ENCODE measurements at places on chromosomes 5 and 9. TPM values are rescaled to one million over a fixed set of nuclear protein-coding genes. Genes with fewer than 3 reads are reported as not detected.

- peak; percentile 69 for DNase-seq
Measured at GRCh38 chr9:134629586-134630392, 11.8 kb upstream of the COL5A1 start.

Gene CDKN2B
- total RNA-seq = 50.7 TPM

Gene PCDHGA8
- total RNA-seq = 3.5 TPM

Gene SLC6A3
- not detected for total RNA-seq

GRCh38 chr5:127280491-127281220 lies 9.9 kb upstream of the MEGF10 start:
- no peak for DNase-seq

DNA sequence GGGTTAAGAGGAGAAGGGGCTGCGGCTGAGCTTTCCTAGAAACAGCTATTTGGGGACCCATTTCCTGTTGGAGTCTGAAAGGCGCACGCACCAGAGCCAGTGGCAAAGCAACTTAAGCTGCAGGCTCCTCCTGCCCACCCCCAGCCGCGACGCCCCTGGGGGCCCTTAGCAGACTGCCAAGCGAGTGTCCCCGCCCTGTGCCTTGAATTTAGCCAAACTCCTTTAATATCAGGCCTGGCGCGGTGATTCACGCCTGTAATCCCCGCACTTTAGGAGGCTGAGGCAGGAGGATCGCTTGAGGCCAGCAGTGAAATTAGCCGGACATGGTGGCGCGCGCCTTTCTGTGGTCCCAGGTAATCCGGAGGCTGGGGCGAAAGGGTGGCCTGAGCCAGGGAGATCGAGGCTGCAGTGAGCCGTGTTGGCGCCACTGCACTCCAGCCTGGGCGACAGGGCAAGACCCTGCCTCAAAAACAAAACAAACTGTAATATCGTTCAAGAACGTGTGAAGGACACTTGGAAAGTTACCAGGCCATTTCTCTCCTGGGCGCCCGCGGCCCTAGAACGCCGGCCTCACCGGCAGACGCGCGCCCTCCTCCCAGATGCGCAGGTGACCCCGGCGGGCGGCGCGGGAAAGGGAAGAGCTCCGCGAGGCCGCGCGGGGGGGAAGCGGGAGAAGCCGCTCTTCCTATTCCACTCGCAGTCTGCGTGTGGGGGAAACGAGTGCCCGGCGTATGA lies 1.0 kb upstream of the F2R start:
- DNase-seq = peak; percentile 84

Gene DRD1
- total RNA-seq = under 0.01 TPM

DNA sequence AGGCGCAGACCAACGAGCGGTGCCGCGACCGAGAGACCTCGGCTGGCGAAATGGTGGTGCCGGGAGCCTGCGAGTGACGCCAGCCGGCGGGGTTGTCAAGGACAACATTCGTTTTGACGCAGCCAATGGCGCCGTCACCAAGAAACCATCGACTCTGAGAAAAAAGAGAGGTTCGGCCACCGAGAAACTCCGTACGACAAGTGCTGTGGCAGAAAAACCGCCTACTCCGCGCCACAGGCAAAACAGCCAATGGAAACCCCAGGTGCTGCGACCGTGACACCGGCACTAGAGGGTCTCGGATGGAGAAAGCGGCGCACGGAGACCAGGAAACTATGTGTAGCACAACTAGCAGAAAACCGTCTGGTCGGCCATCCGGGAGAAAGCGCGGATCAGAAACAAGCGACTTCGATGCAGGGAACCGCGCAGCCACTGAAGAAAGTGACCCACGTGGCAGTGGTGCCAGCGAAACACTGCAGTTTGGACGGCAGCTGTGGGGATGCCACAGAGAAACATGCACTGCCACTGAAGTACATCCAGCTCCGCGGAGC lies 88.8 kb downstream of the ANXA2R start:
- peak; percentile 69 for DNase-seq

- no peak for DNase-seq
Measured at GRCh38 chr5:121053055-121053985, 589.2 kb downstream of the PRR16 start.

Gene ACTBL2
- not detected for total RNA-seq

DNA sequence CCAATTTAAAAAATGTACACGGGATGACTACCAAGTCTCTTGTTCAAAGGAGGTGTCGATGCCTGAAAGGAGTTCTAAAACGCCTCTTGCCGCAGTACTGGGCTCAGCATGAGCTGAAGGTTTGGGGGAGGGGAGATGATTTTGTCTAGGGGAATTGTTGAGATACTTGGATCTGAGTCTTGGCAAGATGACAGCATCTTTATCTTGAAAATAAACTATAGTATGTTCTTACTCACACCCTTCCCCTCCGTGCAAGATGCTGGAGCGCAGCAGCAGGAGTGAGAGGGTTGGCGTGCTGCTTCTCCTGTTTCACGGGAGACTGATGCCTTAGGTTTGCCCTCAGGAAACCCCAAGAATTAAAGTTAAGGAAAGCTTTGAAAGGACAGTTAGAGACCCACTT lies 47.3 kb downstream of the FAM78A start:
- peak; percentile 65 for DNase-seq

DNA sequence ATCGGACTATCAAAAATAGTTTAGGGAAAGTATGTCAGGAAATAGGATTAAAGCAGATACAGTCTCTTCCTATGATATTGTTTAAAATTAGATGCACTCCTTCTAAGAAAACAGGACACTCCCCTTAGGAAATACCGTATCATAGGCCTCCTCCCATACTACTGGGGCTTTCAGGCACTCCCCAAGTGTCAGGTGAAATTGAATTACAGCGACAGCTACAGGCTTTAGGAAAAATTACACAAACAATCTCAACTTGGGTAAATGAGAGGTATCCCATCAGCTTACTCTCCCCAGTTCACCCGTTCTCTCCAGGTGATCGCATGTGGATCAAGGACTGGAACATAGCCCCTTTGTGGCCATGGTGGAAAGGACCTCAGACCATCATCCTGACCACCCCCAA lies 110.4 kb upstream of the EPB41L4A start:
- DNase-seq = no peak

GRCh38 chr5:26343801-26344325 lies 694.5 kb downstream of the CDH9 start:
- no peak for DNase-seq

Gene S1PR3
- 3.3 TPM for total RNA-seq

DNA sequence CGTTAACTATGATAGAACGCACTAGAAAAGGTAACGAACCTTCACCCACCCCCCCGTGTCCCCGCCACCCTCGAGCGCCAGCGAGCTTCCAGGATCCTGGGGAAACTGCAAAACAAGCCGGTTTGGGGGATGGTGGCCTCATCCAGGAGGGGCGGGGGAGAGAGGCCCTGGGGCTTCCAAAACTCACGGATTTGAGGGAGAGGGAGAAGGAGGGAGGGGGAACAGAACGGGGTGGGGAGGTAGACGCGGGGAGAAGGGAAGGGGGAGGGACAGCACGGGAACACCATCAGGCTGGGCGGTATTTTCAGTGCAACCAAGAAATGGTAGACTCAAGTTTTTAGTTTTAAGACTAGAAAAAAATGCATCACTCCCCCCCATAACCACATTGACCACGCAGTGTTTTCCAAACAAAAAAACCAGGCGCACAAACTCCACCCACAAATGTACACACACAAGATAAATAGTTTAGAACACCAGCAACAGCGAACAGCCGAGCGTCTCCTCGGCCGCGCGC lies 1.4 kb downstream of the NRARP start:
- DNase-seq = no peak

GRCh38 chr5:76612942-76613341 lies 10.3 kb downstream of the F2RL2 start:
- DNase-seq = no peak

Gene ROR2
- 13.8 TPM for total RNA-seq

DNA sequence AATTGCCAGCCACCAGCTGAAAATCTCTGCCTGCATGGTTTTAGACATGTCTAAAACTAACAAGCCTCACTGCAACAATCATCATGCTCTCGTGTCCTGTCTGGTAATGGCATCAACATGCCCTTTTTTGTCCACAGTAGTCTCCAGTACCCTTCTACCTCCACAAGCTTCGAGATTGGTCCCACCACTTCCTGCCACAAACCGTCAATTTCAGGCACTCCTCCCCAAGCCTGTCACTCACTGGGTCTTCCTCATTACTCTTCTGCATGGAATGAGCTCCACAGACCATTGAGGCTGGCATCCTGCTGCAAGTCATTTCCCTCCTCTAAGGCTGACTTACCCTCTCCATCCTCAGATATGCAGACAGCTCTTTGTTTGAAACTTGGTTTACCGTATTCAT lies 9.0 kb downstream of the LPAR1 start:
- DNase-seq = no peak

GRCh38 chr5:172113036-172113435 lies 75.0 kb downstream of the STK10 start:
- DNase-seq = no peak

Gene LURAP1L
- 88.3 TPM for total RNA-seq

DNA sequence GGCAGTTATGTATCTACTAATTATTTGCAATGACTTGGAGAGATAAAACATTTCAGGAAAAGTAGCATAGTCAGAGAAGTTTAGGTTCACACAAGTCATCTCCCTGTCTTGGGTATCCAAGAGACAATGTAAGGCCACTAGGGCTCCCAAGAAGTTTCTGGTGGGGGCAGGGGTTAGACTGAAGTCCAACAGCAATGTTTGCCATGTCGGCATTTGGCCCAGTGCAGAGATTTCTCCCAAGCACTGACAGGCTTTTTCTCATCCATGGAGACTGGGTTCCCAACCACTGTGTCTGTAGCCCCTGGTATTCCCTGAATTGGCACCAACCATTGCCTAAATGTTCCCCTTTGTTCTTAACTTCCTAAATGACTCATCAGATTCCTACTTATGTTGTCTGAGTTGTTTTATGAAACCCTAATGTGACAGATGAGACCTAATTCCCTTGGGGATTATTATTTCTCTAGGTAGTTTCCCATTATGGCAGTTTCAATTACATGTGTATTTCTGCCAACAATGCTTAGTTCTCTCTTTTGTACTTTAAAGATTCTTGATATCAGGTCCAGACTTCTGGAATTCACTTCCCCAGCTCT lies 103.6 kb upstream of the EGFLAM start:
- DNase-seq = no peak

GRCh38 chr9:86027767-86028166 lies 71.6 kb downstream of the GOLM1 start:
- no peak for DNase-seq

Gene SLC4A9
- not detected for total RNA-seq

Gene FLT4
- total RNA-seq = not detected

DNA sequence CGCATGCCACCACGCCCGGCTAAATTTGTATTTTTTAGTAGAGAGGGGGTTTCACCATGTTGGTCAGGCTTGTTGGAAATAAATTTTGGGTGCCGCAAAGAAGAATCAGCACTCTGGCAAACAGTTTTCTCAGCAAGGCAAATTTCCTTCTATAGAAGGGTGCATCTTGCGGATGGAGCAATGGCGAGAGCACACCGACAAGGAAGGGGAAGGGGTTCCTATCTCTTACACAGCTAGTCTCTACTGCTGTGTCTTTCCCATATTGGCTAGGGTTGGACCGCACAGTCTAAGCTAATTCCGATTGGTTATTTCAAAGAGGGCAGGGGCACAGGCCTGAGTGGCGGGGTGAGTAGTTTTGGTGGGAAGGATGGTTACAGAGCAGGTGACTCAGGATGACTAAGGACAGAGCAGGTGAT lies 707 bp downstream of the GTF3C5 start:
- no peak for DNase-seq

- no peak for DNase-seq
Measured at GRCh38 chr9:89143266-89143665, 35.4 kb downstream of the SHC3 start.
